Activated CD4-positive, alpha-beta T cell treated with anti-CD3 and anti-CD28 coated beads, Interleukin-2, amount 50 U/mL, for 24 hours (primary cell): ENCODE measurements at places on chromosomes 7 and 10.

- no peak for DNase-seq
Measured at GRCh38 chr10:24254180-24254579, 45.2 kb downstream of the KIAA1217 start.

DNA sequence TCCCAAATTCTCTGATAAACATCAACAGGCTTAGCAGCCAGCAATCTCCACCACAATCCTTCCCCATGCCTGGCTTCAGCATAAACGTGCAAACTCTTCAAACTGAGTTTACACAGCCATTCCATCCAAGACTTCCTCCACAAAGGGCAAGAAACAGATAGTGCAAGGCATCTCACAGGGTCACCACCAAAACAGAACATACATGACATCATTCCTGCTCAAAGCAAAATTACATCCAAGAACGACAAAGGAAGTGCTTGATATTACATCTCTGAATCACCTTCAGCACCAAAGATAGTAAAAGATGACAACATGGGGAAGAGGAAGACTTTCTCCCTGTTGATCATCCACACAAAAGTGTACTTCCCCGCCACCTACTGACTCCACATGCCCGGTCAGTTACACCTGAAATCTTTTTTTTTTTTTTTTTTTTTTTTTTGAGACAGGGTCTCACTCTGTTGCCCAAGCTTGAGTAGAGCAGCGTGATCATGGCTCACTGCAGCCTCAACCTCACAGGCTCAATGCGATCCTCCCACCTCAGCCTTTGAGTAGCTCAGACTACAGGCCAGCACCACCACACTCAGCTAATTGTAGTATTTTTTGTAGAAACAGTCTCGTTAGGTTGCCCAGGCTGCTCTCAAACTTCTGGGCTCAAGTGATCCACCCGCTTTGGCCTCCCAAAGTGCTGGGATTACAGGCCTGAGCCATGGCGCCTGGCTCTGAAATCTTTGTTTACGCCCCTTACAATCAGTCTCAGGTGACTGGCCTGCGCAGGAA, 127.5 kb downstream of the PARD3 start:
- no peak for DNase-seq

DNA sequence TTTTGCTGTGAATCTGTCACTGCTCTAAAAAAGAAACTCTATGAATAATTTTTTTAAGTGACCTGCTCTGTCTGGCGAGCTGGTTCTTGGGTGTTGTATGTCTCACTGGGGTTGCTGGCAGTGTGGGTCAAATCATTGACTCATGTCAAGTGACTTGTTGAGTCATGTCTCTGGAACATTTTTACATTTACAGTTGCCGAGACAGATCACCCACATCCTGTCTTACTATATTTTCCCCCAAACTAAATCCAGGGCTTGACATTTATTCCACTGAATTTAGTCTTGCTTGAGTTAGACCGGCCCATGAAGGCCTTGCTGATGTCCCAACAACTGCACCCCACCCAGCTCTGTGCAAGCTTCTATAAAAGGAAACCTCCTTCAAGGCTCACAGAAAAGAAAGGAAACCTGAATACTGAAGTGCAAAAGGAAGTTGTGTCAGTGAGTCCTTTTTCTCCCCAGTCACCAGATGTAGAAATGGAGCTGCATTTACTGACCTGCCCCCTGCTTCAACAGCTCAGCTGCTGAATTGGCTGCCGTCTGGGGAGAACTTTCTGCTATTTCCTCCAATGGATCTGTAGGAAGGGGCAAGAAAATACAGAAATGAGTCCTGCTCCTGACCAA, 290.3 kb downstream of the TNS3 start:
- no peak for DNase-seq

DNA sequence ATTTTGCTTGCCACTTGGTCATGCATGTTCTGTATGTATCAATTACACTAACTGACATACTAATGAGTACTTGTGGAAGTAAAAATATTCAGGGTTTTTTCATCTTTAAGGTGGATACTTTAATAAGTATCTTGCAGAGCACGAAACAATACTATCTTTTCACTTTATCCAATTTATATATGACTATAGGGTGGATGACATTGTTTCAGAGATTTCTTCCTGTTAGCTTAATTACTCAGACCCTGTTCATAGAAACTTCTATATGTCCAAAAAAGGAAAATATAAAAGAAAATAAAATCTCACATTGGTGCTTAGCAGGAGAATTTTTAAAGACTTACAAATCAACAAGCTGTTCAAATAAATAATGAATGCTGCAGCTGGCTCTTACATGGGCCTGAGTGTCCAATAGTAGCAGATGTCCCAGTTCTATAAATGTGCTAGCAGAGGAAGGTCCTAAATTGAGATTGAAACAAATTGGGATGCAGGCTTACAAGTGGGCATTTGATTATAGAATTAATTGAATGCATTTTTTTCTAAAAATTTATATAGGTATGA, 91.5 kb upstream of the THSD7A start:
- no peak for DNase-seq

- no peak for DNase-seq
Measured at GRCh38 chr7:98178321-98178720, 32.9 kb upstream of the BHLHA15 start.

DNA sequence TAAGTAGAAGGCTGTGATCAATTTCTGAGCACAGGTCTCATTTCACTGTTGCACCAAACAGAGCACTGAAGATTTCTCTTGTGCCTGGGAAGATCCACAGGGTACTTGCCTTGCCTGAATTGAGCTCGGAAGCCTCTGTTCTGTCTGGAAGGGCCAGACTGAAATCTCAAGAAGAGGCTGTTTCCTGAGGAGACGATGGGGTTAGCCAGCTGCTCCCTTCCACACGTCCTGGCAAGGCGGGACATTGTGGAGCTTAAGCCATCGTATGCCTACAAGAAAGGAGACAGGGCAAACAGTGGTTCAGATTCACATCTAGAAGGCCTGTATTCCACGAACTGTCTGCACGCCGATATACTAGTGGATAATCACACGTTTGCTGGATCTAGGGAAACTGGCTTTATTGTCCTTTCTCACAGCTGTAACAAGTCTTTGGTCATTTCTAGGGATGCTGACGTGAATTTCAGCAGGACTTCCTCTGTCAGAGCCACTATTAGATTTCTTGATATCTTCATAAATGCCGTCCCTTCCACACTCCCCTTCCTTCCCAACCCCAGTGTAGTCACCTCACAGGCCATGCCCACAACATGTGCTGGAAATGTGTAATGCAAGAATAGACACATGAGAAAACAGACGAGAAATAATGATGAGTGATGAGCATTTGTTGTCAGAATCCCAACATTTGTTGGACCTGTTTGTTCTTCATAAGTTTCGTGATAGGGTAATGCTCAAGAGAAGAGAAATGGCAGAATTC, 137.2 kb upstream of the RSU1 start:
- no peak for DNase-seq

- DNase-seq: no peak
Measured at GRCh38 chr7:156823435-156823834, 69.5 kb downstream of the LMBR1 start.

- DNase-seq: no peak
Measured at GRCh38 chr10:110358869-110359629, 54.3 kb upstream of the SMNDC1 start.

DNA sequence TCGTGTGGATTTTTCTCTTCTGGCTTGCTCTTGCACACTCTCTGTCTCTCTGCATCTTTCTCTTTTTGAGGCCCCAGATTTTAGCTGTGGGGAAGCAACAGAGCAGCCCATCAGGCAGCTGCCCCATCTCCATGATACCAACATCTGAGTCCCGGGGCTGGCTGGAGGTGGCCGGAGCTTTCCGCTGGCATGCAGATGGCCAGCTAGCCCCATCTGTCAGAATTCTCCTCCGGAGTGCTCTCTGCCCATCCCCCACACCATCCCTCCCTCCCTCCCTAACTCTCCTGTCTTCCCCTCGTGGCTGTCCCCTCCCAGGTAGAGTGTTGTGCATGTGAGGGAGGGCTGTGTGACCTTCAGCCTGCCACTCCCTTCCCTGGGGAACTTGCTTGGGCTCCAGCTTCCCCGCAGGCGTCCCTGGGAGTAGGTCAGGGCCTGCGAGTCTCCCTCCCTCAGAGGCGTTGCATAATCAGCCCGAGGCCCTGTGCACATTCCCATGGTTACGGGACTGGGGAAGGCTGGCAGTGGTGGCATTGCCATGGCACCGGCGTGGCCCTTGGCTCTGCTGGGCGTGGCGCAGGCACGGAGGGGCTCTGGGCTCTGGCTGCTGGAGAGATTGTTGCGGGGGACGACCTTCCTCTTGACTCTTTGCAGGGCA, 24.7 kb downstream of the GHRHR start:
- no peak for DNase-seq

DNA sequence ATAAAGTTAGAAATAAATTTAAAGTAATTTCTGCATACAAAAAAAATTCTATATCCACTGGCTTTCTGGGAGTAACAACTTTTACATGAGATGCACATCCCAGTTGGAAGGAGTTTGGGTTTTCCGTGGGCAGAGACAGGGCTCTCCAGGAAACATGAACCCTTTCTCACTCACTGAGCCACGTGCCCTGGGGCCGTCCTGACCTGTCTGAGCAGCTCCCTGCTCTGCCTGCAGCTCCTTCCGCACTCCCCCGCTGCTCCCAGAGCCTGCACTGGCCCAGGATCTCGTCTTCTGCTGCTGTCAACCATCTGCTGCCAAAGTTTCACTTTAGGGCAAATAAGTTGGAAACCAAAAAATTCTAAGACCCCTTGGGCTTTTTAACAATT, 169.1 kb downstream of the DIP2C start:
- DNase-seq: no peak

- DNase-seq: no peak
Measured at GRCh38 chr7:16317406-16317805, 103.9 kb downstream of the CRPPA start.

DNA sequence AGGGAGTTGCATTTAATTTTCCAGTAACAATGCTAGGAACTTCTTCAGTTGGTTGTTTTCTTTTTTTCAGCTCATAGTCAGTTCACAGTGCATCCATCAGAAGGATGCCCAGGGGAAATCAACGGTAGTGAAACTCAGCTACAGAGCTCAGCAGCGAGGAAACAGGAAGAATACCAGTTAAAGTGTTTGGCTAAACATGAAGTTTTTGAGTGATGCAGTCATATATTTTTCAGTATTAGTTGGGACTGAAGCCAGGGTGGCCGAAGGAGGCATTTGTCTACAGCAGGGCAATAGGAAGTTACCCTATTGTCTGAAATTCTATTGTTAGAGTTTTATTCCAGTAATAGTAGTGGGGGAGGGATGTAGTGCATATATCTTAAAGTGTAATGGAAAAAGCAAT, 45.3 kb upstream of the MALRD1 start:
- DNase-seq: no peak

GRCh38 chr10:23192712-23193434, 761 bp downstream of the PTF1A start:
- DNase-seq: no peak

DNA sequence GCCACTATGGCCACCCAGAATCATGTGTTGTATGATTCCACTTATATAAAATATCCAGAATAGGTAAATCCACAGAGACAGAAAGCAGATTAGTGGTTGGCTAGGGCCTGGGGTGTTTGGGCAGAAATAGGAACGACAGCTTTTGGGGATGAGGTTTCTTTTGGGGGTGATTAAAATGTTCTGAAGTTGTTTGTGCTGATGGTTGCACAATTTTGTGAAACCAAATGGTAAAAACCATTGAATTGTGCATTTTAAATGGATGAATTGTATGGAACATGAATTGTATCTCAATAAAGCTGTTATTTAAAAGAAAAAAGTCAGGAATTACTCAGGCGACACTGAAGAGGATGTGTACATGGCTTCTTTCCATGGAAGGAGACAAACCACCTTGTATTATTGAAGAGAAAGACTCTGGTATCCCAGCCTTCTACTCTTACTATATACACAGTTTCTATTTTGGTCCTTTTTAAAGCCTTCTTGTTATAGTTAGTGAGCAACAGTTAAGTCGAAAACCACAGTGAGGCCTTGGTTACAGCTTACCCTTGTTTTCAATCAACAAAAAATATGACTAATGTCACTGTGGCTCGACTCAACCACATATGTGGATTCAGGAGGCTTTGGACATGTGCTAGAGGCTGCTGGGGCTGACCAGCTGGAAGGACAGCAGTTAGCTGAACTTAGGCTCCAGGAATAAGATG, 57.1 kb upstream of the KMT2E start:
- no peak for DNase-seq

GRCh38 chr10:45464958-45465567, 91.0 kb downstream of the ALOX5 start:
- peak; percentile 54 for DNase-seq

GRCh38 chr7:26368542-26368941, 76.9 kb downstream of the SNX10 start:
- DNase-seq: no peak
